GM12878 (cell line): ENCODE measurements at places on chromosomes 2 and 18.

- no peak for DNase-seq
Measured at GRCh38 chr18:28574175-28574574, 397.2 kb upstream of the CDH2 start.

DNA sequence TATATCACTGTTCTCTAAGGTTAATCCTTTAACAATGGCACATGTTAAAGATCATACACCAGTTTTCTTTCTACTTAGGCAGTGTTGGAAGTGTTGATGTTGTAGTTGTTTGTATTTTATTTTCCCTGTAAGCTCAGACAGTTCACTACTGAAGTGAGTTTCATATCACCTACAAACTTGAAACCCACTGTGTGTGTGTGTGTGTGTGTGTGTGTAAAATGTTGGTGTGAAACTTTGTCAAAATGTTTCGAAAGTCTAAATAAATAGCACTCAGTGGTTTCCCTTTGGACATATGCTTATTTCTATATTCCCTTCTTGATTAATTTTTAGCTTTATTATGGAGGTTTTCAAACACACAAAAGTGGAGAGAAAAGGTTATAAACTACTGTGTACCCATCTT lies 79.8 kb upstream of the CAVIN2 start:
- DNase-seq, result peak; percentile 24

- no peak for DNase-seq
Measured at GRCh38 chr2:102967451-102967850, 205.6 kb downstream of the TMEM182 start.

GRCh38 chr2:183019718-183020442 lies 18.4 kb downstream of the NCKAP1 start:
- DNase-seq, result no peak

DNA sequence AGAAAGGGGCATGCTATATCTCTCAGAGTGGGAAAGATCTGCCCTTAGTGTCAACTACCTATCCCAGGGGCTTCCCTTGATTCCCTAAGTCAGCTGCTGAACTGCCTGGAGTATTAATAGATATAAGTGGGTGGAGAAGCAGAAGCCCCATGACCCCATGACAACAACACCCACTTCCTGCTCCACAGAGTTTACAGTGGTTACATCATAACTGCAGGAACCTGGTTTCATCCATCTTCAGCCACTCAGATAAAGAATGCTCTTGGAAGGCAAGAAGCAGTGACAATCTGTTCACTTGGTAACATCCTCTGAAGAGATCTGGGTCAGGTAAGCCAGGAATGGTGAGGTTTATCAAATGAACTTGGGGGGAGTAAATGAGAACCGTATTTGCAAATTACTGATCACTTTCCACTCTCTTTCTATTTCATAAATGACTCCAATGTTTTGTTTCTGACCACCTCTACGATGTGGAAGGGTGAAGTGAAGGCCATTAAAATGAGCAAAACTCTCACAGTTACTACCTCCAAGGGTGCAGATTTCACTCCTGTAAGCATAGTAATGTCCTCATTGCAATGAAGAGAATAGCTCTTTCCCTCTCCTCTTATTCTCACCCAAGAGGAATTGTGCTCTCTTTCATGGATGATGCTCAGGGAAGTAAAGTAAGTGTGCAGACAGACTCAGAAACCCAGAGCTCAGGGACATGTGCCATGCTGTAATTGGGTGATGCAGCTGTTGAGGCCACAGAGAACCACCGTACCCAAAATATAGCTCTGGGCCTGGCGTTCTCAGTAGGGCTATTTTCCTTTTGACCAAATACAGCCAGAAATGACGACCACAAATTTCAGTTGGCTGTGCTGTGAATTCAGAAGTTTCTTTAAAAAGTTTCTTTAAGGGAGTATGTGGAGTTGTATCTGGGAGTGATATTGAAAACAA lies 192.8 kb upstream of the APCDD1 start:
- no peak for DNase-seq

- DNase-seq, result no peak
Measured at GRCh38 chr2:211371465-211371864, 815.1 kb downstream of the CPS1 start.

DNA sequence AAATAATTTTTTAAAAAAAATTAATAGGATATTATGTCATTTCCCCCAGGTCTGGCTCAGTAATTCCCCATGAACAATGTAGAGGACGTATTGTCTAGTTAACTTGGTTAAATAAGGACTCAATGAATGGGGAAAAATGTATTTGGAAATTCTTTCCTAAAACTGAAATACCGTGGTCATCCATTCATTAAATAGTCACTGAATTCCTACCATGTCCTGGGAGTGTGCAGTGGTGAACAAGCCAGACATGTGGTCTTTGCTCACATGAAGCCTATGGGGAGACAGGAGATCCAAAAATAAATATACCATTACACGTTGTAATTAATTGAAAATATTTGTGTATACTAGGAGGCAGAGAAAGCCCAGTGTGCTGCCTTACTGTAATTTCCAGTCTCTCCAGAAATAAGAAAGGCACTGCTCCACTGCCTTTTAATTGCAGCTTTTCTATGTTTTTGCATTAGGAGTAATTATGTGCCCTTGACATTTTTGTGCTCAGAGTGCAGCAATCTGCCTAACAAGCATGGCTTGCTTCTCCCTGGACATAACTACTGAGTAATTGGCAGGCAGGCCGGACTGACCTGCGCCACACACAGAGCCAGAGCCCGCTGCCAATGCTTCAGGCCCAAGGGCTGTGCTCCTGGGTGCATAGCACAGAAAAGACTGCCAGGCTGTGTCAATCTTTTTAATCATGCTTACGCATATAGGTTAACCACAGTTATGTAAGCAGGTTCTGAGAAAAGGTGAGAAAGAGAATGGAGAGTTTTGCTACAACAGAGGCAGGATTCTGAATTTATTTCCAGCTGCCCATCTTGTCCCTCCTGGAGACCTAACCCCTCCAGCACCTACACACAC lies 22.2 kb upstream of the TTC39C start:
- no peak for DNase-seq
